ENCODE measurements at places on chromosomes 1 and 21.

GRCh38 chr1:84724128-84724860, 34.0 kb upstream of the SSX2IP start:
- DNase-seq = peak; percentile 89

DNA sequence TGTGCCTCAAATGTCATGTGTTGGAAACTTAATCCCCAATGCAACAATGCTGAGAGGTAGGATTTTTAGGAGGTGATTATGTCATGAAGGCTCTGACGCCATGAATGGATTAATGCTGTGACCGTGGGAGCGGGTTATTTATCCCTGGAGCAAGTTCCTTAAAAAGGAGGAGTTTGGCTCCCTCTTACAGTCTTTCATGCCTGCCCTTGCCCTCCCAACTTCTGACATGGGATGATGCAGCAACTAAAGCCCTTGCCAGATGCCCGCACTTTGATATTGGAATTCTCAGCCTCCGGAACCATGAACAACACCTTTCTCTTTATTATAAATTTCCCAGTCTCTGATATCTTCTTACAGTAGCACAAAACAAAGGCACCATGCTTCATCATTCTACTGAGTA, 685.3 kb upstream of the CHRM3 start:
- no peak for DNase-seq

- no peak for DNase-seq
Measured at GRCh38 chr1:36349839-36350238, 26.4 kb upstream of the EVA1B start.

DNA sequence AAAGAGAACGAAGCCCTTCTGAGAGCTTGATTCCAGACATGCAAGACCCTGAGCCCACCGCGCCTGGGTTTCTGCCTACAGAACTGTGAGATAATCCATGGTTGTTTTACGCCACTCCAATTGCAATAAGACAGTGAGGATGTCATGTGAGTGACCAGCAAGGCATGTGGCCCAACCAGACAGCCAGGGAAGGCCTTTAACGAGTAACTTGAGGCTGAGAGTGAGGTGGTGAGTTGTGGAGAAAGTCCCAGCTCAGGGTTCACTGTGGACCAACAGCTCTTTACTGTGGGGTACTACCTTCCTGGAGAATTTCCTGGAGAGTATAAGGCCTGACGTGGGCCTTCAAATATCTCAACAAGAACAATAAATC, 153.9 kb downstream of the ETS2 start:
- no peak for DNase-seq

Data from H1 (cell line).